SK-N-SH (cell line): ENCODE measurements at places on chromosomes 7 and 10.

DNA sequence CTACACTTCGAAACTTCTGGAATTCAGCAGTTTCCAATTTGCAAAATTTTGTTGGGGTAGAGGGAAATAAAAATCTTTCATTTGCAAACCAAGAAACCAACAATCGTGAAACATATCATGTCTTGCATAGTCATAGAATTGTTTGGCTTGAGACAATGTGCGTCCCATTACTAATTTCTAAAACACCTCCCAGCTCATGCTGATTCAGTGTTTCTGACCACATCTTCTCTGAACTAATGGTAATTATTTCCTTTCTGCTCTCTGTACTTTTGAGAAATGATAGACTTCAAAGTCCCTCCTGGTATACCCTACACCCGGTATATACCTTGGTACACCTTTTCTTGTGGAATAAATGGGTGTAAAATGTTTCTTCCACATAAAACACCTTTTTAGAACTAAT lies 41.8 kb upstream of the TSPAN13 start:
- no peak for DNase-seq

- DNase-seq: no peak
Observed at GRCh38 chr10:4354382-4354812, 471.6 kb upstream of the AKR1E2 start.

DNA sequence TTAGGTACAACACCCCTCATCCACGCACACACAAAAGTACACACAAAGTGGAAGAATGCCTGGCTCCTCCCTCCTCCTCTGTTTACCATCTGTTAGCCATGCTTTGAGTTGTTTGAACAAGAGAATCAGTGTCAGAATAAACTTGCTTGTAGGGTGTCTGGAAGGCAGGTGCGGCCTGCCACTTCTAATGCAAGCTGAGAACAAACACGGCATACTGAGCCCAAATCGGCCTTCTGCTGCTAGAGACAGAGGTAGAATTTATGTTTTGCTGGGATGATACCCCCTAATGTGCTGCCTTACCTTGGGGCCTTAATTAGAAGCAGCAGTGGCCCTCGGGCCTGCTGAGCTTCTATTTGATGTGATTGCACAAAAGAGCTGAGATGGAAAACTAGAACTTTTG lies 24.9 kb upstream of the FAM180A start:
- no peak for DNase-seq

- DNase-seq: no peak
Observed at GRCh38 chr7:33157311-33157710, 27.9 kb downstream of the BBS9 start.

GRCh38 chr10:105266966-105267539 lies 626.0 kb downstream of the SORCS3 start:
- DNase-seq: no peak

DNA sequence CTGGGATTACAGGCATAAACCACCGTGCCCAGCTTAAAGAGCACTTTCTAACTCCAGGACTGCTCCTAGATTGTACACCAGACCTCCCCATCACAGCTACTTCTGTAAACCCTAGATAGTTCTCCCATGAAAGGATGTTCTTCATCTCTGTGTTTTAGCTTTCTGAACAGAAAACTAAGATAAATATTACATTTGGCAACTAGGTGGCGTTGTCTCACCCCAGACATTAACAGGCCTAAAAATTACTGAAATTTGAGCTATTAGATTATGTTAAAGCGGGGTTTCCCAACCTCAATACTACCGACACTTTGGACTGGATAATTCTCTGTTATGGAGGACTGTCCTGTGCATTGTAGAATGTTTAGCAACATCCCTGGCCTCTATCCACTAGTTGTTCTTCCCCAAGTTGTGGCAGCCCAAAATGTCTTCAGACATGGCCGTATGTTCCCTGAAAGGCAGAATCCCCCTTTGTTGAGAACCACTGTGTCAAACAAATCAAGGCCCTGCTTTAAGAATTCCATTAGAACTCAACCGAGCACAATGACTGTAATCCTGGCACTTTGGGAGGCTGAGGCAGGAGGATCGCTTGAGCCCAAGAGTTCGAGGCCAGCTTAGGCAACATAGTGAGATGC lies 19.1 kb downstream of the ATOH7 start:
- DNase-seq: peak; percentile 37

DNA sequence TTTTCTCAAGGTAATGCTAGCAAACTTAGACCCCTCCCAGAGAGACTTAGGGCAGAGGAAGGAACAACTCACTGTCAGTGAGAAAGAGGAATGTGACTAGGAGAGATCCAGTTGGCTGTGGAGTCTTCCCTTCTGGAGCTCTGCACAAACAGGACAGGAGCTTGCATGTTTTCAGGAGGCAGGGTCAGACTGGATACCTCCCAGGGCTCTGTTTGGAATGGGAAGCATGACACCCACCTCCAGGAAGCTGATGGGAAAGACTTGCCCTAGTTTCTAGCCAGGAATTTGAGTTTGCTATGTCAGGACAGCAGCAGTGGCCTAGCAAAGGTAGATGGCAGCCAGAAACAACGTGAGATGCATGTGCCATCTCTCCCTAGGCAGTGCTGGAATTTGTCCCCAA lies 40.6 kb downstream of the GHRHR start:
- DNase-seq: no peak

DNA sequence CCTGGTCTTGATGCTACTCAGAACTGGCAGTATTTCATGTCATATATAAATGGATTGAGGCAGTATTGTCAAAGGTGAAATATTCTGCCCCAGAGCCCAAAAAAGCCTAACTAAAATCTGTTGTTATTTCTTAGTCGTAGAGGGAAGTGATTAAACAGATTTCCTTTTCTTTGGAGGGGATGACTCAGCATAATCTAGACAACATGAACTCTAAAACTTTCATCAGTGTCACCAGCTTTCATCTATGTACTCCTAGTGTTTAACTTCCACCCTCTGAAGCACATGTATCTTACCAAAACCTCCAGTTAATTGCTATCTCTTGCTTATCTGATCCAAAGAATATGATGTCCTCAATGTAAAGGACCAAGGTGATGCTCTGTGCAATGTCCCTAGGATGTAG lies 97.1 kb upstream of the ARID5B start:
- no peak for DNase-seq

- peak; percentile 25 for DNase-seq
Observed at GRCh38 chr10:43259213-43259991, 7.5 kb downstream of the RASGEF1A start.

- no peak for DNase-seq
Observed at GRCh38 chr7:91883676-91884362, 3.3 kb upstream of the MTERF1 start.

DNA sequence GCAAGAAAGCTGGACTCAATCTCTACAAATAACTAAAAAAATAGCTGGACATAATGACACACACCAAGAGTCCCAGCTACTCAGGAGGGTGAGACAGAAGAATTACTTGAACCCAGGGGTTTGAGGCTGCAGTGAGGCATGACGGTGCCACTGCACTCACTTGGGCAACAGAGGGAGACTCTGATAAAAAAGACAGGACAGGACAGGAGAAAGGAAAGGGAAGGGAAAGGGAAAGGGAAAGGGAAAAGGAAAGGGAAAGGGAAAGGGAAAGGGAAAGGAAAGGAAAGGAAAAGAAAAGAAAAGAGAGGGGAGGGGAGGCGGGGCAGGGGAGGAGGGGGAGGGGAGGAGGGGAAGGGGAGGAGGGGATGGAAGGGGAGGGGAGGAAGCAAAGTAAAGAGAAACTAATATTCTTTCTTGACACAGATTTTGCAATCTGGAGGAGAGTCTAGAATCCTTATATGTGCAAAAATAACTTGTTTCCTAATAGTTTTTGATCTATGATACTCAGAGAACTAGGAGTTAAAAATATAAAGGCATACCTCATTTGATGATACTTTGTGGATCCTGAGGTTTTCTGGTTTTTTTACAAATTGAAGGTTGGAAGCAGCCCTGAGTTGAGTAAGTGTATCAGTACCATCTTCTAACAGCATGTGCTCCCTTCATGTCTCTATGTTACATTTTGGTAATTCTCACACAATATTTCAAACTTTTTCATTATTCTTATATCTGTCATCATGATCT lies 8.0 kb downstream of the SAR1A start:
- DNase-seq: no peak

- DNase-seq: no peak
Observed at GRCh38 chr10:4131407-4132215, 346.6 kb upstream of the KLF6 start.

- no peak for DNase-seq
Observed at GRCh38 chr10:77820349-77820748, 106.2 kb downstream of the DLG5 start.

DNA sequence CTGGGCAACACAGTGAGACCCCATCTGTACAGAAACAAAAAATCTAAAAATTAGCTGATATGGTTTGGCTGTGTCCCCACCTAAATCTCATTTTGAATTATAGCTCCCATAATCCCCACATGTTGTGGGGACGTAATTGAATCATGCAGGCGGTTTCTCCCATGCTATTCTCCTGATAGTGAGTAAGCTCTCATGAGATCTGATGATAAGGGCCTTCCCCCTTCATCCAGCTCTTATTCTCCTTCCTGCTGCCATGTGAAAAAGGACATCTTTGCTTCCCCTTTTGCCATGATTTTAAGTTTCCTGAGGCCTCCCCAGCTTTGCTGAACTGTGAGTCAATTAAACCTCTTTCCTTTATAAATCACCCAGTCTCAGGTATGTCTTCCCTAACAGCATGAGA lies 136.5 kb downstream of the SFMBT2 start:
- no peak for DNase-seq
